ENCODE measurements at places on chromosomes 2 and 18.

DNA sequence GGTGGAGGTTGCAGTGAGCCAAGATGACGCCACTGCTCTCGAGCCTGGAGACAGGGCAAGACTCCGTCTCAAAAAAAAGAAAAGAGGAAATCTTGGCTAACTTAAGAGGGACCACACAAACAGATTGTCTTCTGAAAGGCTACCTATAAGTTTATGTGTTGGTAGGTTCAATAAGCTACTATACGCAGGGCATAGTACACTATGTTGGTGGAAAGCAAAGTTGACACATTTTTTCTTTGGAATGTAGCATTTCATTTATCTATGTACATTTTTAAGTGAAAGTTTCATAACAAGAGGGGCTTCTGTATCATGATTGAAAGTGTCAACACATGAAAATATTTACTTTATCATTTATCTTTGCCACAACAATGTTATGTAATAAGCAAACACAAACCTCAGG, 752.6 kb upstream of the ACVR2A start:
- ATAC-seq = no peak

DNA sequence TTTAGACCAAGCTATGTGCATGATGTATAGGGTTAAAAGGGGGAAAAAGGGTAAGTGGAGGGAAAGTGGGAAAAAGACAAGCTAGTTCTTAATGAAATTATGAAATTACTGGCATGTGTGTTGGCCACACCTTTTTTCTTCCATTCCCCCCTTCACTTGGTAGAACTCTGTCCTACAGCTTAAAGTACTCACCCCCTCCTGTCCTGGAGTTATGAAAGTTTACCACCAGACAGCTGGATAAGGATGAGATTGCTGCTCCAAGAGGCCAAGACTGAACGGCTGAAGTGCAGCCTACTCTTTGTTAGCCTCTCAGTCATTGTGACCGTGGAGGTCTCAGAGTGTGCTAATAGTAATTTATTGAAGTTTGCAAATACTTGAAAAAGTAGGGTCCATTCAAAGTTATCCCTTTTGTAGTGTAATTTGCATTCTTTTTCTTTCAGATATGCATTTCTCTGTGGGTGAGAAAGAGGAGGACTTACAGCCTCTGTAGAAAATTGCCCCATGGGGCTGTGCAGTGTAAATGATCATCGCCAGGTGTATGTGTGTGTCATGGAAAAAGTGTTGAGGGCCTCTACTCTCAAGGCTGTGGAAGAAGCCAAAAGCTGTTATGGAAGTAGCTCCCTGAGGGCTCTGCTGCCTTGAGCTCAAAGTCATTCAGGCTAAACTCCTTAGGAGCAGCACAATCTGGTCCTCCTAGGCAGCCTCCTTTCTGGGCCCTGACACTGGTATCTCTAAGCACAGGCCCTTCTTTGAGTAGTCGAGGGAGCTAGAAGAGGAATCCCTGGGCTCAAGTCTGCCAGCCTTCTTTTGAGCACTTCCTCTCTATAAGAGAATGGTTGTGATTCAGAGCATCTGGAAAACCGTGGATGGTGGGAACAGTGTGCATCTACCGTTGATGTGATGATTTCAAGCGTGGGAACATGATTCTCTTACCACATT, 46.2 kb downstream of the LHCGR start:
- no peak for ATAC-seq

- no peak for ATAC-seq
Observed at GRCh38 chr18:13617826-13618515, 108.4 kb downstream of the FAM210A start.

GRCh38 chr2:199449956-199450355, 7.8 kb downstream of the SATB2 start:
- ATAC-seq = no peak

DNA sequence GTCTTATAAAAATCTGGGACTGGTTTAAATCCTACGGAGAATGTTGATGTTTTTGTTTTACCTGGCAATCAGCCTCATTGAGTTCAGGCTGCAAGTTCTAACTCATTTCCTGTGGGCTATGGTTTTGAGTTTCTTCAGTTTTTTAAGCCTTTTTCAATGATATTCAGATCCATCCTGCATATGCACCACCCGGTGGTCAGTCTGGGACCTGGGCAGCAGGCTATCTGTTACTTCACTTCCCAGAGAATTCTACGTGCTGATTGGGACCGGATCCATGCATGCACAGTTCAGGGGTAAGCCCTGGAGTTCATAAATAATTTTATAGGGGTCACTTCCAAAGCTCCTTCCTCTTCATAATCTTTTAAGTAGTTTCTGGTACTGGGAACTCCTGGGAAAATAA, 339.2 kb upstream of the HNRNPA3 start:
- ATAC-seq = no peak

DNA sequence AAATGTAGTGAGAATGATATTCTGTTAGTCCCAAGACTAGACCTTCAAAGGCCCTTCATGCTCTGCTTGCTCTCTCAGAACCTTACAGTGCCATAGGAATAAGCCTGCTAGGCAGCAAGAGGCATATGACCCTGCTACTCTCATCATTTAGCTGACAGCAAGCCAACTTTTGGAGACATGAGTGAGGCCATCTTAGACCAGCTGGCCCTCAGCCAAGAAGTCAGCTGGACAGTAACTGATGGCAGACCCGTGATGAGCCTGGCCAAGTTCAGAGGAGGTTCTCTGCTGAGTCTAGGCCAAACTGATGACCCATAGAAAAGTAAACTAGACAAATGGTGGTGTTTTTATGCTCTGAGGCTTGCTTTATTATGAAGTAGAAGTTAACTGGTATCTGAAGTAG, 82.6 kb downstream of the C18orf54 start:
- no peak for ATAC-seq

- no peak for ATAC-seq
Observed at GRCh38 chr2:157221394-157221988, 36.0 kb upstream of the GALNT5 start.

GRCh38 chr2:226495466-226496272, 304.0 kb downstream of the IRS1 start:
- ATAC-seq = peak; percentile 90

GRCh38 chr2:105712166-105712915, 32.4 kb upstream of the NCK2 start:
- no peak for ATAC-seq

DNA sequence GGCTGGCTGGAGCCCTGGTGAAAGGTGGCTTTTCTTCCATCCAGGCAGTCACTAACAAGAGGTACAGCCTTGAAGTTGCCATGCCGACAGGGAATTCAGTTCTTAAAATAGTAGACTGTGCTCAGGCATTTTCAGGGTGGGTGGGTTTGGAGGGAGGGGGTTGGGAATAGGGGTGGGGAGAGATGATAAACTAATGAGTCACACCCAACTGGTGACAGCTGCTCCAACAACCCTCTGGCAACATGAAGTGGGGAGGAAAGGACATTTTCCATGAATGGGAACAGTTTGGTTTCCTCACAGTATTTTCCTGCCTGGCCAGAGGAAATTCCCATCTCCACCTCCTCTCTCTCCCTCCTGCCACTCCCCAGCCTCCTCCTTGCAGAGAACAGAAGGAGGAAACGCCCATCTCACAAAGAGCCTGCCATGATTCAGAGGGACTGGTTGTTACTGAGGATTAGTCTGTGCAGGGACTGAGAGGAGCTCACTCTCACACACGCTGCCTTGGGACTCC, 113.0 kb upstream of the SLC1A4 start:
- ATAC-seq = peak; percentile 94

DNA sequence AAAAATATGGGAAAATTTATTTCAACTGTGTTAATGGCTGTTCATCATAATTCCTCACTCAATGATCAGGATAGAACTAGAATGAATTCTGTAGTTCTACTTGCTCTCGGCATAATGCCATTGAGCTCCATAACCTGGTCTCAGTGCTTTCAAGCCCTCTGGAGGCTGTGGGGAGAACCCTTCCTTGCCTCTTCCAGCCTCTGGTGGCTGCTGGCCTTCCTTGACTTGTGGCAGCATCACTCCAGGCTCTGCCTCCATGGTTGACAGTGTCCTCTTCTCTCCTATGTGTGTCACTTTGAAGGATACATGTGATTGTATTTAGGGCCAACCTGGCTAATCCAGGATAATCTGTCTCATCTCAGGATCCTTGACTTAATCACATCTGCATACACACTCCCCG, 26.9 kb upstream of the CABYR start:
- no peak for ATAC-seq

GRCh38 chr2:32522770-32523169, 105.1 kb upstream of the TTC27 start:
- ATAC-seq = no peak

GRCh38 chr18:60568220-60568619, 195.6 kb upstream of the MC4R start:
- no peak for ATAC-seq

GRCh38 chr18:79948719-79949411, 2.6 kb downstream of the SLC66A2 start:
- no peak for ATAC-seq

GRCh38 chr2:140714586-140714985, 1416.2 kb downstream of the LRP1B start:
- peak; percentile 74 for ATAC-seq

DNA sequence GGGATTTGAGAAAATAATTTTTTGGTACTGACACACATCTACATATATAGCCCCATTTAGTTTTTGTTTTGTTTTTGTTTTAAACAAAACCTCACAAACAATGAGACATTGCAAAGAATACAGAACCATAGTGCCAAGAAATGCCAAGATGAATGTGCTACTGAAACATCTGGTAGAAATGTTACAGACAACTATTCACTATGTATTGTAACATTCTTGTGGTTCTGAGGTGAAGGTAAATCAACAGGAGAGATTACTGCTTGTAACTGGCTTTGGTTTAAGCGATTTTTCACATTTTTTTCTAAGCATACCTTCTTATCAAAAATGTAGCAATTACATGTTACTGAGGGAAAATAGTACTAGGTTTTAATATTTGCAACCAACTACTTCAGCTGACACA, 281.3 kb downstream of the ZNF804A start:
- ATAC-seq = no peak

DNA sequence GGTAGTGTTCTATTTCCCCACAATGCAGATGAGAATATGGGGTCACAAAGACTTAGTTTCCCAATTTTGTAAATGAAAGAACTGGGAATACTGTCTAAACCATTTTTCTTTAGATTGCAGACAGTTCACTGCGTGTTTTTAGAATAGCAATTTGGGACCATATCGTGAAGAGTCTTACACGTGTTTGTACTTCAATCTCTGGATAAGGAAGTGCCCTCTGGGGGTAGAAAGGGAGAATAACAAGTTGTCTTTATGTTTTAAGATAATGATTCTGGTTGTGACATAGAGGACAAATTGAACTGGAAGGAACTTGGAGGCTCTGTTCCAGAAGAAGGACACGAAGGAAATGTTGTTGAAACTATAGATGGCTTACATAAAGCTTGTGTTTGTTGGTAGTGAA, 457.7 kb downstream of the CBLN2 start:
- ATAC-seq = no peak

- no peak for ATAC-seq
Observed at GRCh38 chr18:39596891-39597290, 2031.3 kb upstream of the CELF4 start.

DNA sequence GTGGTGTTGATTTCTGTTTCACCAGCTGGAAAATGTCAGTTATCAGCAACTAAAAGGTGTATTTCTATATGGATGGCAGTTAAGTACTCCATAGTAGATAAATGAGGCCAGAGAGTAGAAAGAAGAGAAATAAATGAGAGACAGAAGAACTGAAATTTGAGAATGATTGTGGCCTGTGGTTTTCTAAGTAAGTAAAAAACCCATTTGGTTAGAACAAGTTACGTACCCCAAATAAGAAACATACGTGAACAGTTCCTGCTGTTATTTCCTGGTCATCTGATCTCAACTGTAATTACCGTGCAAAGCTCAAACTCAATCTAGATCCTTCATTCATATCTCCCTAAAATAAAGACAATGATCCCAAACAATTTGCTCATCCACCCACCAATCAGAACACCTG, 181.3 kb downstream of the PID1 start:
- ATAC-seq = no peak

DNA sequence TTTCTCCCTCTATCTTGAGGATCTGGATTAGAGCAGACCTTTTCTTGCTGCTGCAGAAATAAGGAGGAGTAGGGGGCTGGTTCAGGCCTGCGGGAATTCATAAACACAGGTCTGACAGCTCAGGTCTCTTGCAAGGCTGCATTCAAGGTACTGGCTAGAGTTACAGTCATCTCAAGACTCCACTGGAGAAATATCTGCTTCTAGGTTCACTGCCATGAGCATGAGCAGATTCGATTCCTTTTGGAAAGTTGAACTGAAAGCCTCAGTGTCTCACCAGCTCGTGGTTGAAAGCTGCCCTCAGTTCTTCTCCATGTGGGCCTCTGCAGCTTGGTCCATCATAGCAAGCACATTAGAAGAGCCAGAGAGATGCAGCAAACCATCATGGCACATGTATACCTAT, 124.4 kb upstream of the SETBP1 start:
- ATAC-seq = no peak

DNA sequence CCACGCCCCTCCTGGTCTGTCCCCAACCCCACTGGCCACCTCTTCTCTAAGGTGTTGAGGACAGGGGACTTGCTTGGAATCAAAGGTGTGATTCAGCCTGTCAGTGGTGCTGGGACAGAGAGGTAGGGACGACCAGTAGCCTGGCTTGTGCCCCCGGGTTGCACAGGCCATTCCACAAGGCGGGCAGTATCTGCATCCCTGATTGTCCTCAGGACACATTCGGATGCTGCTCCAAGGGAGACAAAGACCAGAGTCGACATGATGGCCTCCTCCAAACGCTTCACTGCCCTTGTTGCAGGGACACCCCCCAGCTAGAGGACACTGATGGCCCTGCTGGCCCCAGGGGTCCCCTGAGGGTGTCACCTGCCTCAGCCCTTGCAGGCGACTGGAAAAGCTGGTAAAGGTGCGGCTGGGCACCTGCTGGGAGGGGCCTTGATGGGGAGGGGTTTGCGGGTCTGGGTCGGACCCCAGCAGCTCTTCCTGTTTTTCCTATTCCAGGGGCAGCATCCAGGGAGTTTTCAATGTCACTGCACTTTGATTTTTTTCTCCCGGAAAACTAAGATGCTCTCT, 98.0 kb downstream of the PTGR3 start:
- no peak for ATAC-seq

DNA sequence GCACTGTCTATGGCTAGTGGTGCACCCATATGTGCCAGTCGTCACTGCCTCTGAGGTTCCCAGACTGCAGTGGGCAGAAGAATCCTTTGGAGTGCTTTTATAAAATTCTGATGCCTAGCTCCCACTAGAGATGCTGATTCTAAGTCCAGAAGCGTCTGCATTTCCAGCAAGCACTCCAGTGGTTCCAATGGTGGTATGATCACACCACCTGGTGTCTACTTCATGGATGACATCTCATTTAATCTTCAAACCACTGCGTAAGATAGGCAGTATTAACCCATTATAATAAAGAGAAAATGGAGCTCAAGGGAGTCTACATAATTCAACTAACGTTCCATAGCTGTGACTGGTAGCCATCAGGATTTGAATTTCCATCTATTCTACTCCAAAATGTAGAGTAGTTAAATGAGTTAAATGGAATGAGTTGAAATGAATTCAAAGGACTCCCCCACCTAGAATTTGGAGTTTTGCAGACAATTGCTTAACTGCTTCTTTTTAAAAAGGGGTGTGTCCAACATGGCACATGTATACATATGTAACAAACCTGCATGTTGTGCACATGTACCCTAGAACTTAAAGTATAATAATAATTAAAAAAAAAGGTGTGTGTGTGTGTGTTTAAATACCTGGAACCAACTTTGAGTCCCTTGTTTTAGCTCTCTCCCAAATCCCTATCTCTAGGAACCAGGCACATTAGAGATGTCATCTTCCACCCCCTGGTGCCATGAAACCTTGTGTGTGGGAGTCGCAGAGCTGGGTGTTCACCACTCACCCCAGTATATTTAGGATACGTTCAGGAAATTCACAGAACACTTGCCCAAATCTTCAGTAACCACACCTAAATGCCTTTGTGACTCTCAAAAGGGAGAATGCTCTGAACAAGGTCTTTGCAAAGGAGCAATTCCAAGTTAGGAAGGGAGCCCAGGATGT, 14.1 kb downstream of the LAMA3 start:
- ATAC-seq = peak; percentile 46

All from motor neuron (in vitro differentiated cells).